Activated CD4-positive, CD25-positive, alpha-beta regulatory T cell treated with anti-CD3 and anti-CD28 coated beads, Interleukin-2, amount 50 U/mL, for 16 hours (primary cell): ENCODE measurements at places on chromosomes 16 and 17.

- DNase-seq: no peak
These were observed 26.5 kb downstream of the YPEL2 start for GRCh38 chr17:59357929-59358328.

GRCh38 chr16:89620406-89620841, 7.0 kb downstream of the DPEP1 start:
- no peak for DNase-seq

- no peak for DNase-seq
These were observed 22.1 kb downstream of the CEP112 start for GRCh38 chr17:66169839-66170238.

DNA sequence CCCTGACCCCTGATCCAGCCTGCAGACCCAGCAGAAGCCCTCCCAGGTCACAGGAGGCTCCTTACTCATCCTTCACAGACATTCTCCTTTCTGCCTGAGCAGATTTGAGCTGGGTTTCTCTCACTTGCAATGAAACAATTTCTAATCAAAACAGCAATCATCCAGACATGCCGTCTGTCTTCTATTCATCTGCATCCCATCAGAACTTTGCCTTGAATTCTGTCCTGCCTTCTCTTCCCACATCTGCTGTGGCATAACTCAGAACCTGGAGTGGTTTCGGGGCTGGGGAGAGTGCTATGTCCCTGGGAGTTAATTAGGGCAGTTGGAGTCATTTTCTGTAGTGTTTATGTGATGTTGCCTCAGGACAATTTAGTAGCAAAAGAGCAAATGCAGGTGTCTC, 278.6 kb downstream of the CBLN1 start:
- no peak for DNase-seq

GRCh38 chr17:48014595-48015111, 22.9 kb downstream of the COPZ2 start:
- no peak for DNase-seq

- no peak for DNase-seq
These were observed 40.5 kb downstream of the LYRM1 start for GRCh38 chr16:20940871-20941635.

- no peak for DNase-seq
These were observed 530.4 kb downstream of the XYLT1 start for GRCh38 chr16:16940351-16940750.

DNA sequence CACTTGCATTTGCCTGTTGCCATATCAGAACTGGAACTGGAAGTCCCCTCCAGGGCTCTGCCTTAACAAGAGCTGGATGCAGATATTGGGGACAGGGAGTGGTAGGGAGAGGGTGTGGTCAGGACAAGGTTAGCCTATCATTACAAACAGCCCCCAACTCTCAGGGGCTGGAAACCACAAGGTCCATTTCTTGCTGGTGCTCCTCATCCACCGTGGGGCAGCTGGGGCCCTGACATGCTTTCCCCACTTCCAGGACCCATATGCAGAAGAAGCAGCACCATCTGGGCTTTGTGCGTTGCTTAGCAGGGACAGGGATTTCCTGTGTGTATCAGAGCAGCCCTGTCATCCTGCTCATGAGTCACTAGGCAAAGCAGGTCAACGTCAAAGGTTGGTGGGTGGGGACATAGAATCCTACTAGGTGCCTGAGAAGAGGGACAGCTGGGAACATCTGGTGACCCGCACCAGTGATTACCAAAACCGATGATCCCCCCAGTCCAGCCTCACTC, 26.9 kb downstream of the RGS9 start:
- no peak for DNase-seq

GRCh38 chr16:89365044-89365467, 125.3 kb downstream of the ANKRD11 start:
- DNase-seq: no peak
